SK-MEL-5 (cell line): ENCODE measurements at places on chromosomes 4 and X.
A peak's percentile ranks its signal among the peaks of the same experiment; 100 is the strongest.

GRCh38 chr4:8761167-8761823 lies 110.3 kb downstream of the HMX1 start:
- DNase-seq: no peak

GRCh38 chrX:6734844-6735634 lies 200.1 kb upstream of the VCX3A start:
- no peak for DNase-seq

GRCh38 chr4:4687100-4687499 lies 145.3 kb upstream of the STX18 start:
- no peak for DNase-seq

DNA sequence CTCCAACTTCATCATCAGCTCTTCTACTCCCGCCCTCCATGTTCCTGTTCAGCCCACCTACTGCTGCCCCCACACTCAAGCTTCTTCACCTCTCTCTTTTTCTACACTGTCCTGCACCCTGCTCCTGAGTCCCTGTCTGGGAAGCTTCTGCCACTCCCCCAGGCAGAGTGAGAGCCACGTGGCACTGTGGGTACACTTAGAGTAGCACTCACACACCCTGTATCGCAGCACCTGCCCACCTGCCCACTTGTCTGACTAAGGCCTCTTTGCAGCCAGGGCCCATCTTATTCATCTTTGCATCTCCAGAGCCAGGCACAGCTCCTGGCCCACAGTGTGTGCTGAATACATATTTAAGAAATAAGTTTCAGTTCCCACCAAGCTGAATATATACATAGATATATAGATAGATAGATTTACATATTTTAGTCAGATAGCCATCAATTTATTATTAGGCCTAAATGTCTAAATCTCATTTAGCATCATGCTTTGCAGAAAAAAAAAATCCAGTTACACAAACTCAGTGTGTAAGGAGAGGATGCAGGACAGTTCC lies 24.9 kb downstream of the CCDC149 start:
- DNase-seq: no peak

GRCh38 chr4:86218746-86219473 lies 140.9 kb downstream of the MAPK10 start:
- no peak for DNase-seq

DNA sequence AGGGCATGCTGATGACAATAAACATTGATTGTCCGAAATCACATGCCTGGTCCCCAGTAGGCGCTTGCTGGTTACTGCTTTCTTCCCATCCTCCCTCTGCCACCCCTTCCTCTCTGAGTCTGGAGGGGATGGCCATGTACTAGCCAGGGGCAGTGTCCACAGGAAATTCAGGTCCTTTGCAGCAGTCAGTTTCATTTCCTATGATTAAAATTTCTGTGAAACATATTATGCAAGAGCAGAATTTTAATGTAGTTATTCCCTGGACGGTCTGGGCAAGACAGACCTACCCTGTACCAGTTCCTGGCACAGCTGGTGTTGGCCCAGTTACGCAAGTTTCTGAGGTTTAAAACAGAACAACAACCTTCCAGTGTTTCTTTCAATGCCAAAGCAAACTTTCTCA lies 28.2 kb upstream of the TLR2 start:
- peak; percentile 30 for DNase-seq

DNA sequence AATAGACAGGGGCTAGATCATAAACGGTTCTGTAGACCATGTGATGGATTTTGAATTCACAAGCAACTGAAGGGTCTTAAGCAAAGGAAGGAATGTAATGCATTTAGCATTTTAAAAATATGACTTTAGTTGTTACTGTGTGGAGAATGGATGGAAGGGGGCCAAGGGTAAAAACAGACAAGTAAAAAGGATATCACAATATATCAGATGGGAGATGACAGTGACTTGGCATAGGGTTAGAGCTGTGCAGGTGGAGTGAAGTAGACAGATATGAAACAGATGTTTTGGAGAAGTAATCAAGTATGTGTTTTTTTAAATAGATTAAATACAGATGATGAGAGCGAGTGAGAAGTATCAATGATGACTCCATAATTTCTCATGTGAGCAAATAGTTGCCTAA lies 1116.0 kb upstream of the TENM3 start:
- DNase-seq: no peak
